ENCODE measurements at places on chromosomes 12 and 14. TPM values are rescaled to one million over a fixed set of nuclear protein-coding genes. Genes with fewer than 3 reads are reported as not detected.

The AQP2 gene
- total RNA-seq, result not detected

The SOX5 gene
- total RNA-seq, result not detected

The SLC6A13 gene
- total RNA-seq, result 0.68 TPM

The FGF6 gene
- not detected for total RNA-seq

The EGLN3 gene
- total RNA-seq, result 14.4 TPM

The GSC gene
- total RNA-seq, result not detected

The FAM181A gene
- not detected for total RNA-seq

The FGD6 gene
- total RNA-seq, result 0.45 TPM
